ENCODE measurements at places on chromosomes 11 and 22.

DNA sequence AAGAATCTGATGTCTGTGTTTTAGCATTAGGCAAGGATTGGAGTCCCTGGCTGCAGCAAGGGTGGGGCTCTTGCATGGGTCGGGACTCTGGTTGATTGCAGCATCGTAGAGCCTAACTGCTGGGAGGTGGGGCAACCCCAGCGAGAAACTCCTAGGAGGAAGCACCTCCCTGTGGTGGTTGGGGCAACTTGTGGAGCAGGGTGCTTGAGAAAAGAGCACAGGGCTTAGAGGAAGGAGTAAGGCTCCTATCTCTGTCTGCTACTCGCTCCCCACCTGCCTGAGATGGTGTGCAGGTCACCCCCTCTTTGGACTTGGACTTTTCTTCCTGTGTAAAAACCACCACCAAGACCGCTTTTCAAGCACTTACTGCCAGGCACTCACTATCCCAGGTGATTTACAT, 15.6 kb downstream of the SREBF2 start:
- DNase-seq = no peak

GRCh38 chr11:23851216-23851615, 645.6 kb upstream of the LUZP2 start:
- DNase-seq = no peak

DNA sequence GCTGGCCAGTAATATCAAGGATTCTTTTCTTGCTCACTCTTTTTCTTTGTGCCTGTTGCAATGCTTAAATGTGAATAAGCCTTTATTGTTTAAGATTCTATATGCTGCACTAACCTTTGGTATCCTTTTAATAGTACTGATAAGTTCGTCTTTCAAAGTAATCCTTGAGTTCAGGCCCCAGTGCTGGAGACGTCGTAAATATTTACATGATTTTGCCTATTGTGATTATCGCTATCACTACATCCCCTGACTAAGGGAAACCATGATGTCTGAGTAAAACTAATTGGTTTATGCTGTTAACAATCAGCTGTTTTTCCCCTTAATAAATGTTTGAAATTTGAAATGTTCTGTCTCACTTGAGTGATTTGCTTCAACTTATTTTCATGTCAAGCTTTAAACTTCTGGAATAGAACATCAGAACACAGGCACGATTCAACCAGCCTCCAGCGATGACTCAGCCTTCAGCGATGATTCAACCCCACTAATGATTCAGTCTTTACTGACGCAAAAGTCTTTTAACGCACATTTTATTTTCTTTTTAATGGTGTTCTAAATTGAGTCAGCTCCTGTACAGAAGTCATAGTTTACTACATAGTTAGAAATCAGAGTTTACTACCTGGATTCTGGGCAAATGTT, 3.9 kb downstream of the HTATIP2 start:
- DNase-seq = no peak

GRCh38 chr11:65003282-65003681, 6.5 kb upstream of the BATF2 start:
- no peak for DNase-seq

GRCh38 chr11:119375337-119376196, 5.9 kb downstream of the USP2 start:
- DNase-seq = peak; percentile 93

GRCh38 chr11:117071344-117071787, 26.9 kb downstream of the SIK3 start:
- no peak for DNase-seq

GRCh38 chr22:39656495-39657490, 86.2 kb downstream of the CACNA1I start:
- DNase-seq = no peak

DNA sequence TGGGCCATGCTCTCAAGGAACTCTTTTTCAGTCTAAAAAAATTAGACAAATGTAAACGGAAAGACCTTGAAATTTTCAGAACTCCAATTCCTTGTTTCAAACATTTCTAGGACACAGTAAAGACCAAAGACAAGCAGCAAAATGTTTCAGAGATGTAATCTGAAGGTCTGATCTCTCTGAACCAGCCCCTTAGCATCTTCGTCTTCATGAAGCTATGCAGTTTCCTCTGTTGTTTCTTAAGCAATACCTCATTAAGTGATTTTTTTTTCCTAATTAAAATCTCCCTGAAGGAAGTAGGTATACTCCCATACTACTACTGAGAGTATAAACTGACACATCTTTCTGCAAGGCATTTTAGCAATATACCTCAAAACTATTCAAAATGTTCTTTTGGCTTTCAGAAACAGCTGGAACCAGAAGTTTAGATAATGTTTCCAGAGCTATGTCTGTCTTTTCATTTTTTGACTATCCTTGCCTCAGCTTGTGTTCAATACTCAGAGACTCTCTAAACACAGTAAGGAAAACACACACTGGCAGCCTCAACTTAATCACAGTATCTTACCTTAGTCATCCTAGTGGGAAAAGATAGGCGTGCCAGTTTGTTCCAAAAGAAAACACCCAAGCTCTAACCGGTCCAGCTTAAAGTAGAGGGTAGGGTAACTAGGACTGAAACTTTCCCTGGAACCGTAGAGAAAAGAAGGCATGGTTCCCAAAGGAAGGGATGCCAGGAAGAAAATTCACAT, 25.1 kb downstream of the SBF2 start:
- no peak for DNase-seq

DNA sequence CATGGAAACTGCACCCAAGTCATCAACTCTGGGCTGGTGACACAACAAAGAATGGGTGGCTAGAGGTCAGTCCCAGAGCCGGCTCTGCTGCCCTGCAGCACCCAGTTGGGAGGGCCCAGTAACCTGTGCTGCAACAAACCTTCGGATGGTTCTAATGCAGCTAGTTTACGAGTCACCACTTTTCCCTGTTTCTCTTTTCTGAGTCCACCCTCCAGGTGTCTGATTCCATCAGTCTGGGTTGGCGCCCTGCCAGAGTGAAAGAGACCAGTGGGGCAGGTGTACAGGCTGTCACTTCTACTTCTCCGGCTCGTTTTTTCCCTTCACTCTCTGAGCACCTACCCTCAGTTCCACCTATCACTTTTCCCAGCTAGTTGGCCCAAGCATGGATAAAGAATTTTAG, 572.9 kb downstream of the NTM start:
- no peak for DNase-seq

DNA sequence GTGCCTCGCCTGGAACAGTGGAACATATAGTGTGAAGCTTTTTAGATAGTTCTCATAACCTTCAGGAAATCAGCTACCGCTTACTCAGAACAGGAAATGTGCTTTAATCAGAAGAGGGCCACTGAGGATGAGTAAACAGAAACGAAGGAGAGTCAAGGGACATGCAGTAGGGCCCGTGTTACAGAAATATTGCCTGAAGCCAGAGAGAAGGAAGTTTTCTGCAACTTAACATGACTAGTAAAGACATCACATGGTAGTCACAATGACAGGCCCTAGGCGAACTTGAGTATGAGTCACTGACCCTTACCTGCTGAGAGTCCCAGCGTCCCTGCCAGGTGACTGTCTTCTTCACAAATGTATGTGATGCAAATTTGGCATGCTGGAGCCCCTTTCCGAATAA, 39.4 kb downstream of the CARD18 start:
- no peak for DNase-seq

- DNase-seq = no peak
Observed at GRCh38 chr11:102393272-102393730, 46.3 kb downstream of the BIRC2 start.

GRCh38 chr11:66363805-66364535, 7.6 kb downstream of the SLC29A2 start:
- DNase-seq = no peak

DNA sequence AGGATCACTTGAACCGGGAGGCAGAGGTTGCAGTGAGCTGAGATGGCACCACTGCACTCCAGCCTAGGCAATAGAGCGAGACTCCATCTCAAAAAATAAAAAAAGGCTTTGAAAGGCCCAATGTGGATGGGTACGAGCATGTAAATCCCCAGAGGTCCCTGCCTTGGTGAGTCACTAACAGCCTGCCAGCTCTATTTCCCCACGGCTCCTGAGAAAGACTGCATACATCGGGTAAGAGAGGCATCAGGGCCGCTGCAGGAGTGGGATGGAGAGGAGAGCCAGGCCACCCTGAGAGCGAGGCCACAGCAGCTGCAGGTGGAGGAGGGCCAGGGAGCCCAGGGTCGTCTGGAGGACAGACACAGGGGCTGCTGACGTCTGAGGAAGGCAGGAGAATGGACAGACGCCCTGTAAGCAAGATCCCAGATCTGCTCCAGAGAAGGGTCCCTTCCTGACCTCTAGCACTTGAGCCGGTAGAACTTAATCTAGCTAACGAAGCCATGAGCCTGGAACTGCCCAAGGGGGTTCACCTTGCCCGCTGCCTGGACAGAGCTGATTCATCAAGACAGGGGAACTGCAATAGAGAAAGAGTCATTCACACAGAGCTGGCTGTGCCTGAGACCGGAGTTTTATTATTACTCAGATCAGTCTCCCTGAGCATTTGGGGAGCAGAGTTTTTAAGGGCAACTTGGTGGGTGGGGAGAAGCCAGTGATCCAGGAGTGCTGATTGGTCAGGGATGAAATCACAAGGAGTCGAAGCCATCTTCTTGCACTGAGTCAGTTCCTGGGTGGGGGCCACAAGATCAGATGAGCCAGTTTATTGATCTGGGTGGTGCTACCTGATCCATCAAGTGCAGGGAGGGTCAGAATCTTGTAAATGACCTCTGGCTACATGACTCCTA, 5.1 kb upstream of the KRTAP5-9 start:
- no peak for DNase-seq

DNA sequence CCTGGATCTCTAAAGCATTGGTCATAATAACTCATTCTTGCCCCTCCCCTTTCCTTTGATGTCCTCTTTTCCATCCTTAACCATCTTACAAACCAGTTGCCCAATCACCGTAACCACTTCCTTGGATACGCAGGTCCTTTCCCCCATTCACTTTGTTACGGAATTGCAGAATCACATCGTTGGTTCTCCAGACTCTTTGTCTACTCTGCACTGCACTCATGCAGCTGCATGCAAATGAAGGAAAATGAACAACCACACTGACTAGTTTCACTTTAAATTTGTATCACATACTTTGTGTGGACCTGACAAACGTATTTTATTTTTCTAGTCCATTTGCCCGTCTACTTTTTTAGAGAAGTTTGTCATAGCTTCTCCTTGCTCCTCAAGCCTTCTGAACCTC, 69.9 kb downstream of the SLC5A12 start:
- no peak for DNase-seq

DNA sequence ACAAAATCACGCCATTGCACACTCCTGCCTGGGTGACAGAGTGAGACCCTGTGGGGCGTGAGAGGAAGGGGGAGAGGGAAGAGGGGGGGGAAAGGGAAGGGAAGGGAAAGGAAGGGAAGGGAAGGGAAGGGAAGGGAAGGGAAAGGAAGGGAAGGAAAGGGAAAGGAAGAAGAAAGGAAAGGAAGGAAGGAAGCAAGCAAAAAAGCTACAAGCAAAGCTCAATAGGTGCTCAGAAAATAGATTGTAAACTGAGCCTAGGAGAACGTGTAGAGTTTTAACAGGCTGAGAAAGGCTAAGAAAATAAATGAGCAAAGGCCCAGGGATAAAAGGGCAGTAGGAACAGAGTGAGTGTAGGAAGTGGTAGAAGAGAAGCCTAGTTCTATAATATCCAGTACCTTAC, 30.8 kb upstream of the GDPD4 start:
- DNase-seq = no peak

DNA sequence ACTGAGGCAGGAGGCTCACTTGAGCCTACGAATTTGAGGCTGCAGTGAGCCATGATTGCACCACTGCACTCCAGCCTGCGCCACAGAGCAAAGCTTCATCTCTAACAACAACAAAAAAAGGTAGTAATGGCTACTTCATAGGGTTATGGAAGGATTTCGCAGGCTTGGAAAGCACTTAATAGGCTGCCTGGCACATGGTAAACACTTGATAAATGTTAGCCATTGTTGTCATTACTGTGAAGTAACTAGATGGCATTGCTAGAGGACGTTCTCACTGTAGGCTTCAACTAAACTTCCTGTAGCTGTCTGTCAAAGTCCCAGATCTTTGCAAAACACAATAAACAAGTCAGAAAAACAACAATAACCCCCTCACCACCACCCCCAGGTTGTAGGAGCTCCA, 357.2 kb upstream of the NARS2 start:
- no peak for DNase-seq

GRCh38 chr11:41982276-41982675, 522.8 kb upstream of the LRRC4C start:
- DNase-seq = no peak

DNA sequence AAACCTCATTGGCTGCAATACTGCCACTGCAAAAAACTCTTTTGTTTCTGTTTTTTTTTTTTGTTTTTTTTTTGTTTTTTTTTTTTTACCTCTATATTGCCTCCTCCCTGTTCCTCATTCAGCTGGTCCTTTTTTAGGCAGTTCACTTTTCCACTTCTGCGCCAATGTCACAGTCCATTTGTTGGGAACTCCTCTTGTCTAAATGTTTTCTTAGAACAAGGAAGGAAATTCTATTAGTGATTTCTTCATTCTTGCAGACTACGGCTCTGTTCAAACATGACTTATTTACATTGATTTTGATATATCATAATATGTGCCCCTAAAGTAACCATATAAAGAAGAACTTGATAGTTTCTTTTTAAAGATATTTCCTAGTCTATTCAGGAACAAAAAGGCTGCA, 2.9 kb downstream of the FAM118B start:
- no peak for DNase-seq

DNA sequence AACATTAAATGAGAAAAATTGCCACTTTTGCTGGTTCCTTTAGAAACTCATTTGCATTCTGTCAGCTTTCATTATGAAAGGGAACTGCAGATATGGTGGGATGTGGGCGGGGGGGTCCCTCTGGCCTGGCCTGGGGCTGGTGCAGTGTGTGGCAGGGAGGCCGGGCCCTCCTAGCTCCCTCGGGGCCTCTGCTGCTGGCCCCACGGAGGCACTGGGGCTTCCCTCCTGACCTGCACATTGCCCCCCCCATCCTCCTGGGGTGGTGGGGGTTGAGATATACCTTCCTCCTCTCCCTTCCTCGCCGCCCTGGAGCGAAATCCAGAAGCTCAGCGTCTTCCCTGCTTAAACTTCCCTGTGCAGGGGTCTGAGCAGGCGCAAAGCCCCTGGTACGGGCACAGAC, 1005.9 kb downstream of the BRD1 start:
- no peak for DNase-seq

GRCh38 chr11:112345706-112346105, 85.0 kb upstream of the PLET1 start:
- DNase-seq = no peak
